ENCODE measurements at places on chromosomes 13 and 19.

GRCh38 chr13:66222926-66223325, 1007.2 kb downstream of the PCDH9 start:
- DNase-seq, result no peak

- DNase-seq, result no peak
Observed at GRCh38 chr13:113121183-113121927, 1.2 kb upstream of the F10 start.

DNA sequence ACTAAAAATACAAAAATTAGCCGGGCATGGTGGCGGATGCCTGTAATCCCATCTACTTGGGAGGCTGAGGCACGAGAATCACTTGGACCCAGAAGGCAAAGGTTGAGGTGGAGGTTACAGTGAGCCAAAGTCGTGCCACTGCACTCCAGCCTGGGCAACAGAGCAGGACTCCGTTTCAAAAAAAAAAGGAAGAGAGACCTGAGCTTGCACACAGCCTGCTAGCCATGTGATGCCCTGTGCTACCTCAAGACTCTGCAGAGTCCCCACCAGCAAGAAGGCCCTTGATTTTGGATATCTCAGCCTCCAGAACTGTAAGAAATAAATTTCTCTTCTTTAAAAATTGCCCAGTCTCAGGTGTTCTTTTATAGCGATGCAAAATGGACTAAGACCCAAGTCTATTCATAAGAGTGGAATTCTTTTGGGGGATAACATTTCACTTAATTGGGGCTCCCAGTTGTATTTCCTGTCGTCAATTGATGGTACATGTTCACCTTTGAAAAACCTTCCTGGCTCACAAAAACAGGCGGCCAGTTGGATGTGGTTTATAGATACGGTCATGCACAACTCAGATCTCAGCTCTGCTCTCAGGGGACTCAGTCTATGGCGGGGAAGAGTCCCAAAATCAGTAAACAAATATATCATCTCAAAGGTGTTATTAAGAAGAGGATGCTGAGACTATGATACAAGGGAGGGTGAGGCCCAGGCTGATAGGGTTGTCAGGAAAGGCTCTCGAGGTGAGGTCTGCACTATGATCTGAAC, 2.4 kb upstream of the CHERP start:
- DNase-seq, result no peak

- DNase-seq, result no peak
Observed at GRCh38 chr13:95784161-95784899, 107.4 kb downstream of the DNAJC3 start.

DNA sequence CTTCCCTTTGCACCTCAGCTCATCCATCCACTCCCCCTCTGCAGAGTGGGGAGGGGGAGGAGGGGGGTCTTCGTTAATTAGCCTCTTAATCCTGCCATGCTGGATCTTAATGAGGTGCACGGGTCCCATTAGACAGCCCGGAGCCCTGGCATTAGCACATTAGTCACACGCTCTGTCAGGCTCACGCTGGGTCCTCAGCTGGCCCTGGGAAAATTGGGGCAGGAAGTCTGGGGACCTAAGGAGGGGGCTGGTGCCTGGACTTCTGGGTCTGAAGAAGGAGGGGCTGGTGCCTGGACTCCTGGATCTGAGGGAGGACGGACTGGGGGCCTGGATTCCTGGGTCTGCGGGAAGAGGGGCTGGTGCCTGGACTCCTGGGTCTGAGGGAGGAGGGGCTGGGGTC, 444 bp upstream of the NCCRP1 start:
- DNase-seq, result no peak

DNA sequence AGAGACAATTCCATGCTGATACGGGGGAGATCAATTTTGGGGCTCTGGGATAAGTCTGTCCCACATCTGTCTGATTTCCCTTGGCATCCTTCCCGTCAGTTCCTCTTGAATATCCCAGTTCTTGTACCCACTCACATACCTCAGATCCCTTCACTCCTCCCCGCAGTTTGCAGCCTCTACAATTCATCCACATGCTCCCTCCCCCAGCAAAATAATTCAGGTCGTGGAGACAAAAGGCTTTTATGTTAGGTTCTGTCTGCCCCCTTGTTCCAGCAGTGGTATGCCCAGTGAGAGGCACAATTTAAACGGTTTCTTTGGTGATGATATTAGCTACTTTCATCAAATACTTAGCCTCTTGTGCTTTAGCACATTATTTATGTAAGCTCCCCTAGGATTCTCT, 9.6 kb downstream of the RPS16 start:
- DNase-seq, result no peak

DNA sequence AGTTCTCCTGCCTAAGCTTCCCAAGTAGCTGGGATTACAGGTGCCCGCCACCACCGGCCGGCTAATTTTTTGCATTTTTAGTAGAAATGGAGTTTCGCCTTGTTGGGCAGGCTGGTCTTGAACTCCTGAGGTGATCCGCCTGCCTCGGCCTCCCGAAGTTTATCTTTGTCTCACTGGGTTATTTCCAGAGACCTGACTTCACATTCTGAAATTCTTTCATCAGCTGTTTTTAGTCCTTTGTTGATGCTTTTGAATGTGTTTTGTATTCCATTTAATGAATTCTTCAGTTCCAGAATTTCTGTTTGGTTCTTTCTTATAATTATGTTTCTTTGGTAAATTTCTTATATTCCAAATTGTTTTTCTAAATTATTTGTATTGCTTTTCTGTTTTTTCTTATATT, 55.4 kb upstream of the MLNR start:
- no peak for DNase-seq

- DNase-seq, result no peak
Observed at GRCh38 chr13:93151277-93151676, 75.3 kb upstream of the GPC6 start.

DNA sequence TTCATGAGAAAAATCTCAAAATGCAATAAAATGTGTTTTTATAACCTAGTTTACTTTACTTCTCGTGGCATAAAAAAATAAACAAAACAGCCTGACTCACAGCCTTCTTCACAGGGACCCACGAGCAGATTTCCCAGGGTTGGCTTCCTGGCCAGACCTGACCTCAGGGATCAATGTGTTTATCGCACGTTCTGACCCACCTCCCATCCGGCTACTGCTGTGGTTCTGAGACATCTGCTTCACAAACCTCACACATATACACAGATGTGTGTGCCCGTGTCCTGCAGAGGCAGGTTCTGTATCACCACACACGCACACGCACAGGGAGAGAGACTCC, 118.3 kb downstream of the COL4A2 start:
- DNase-seq, result no peak

GRCh38 chr13:92951273-92951890, 275.2 kb upstream of the GPC6 start:
- no peak for DNase-seq

DNA sequence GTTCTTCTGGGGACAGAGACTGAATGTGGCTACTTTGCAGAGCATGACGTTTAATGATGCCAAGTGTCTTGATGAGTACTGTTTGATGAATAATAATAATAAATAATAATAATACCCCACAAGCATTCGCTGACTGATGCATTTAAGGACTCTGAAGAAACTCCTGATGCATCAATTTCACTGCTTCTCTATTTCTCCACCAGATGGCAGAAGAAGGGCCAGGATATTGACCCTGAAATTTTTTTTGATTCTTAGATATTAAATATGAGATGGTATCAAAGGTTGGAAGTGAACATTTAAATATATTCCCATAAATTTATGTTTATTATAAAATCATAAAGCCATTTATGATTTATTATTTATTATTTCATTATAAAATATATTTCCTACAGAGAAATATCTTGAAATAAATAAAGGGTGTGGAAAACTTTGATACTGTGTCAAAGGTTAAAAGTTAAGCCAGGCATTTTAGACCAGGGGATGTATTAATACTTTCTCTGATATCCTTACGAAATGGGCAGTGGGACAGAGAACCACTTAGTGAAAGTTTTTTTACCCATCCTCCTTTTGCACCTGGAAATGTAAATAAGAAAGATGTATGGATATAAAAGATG, 170.9 kb downstream of the LACC1 start:
- no peak for DNase-seq

- DNase-seq, result no peak
Observed at GRCh38 chr13:42495255-42495654, 78.7 kb upstream of the TNFSF11 start.

DNA sequence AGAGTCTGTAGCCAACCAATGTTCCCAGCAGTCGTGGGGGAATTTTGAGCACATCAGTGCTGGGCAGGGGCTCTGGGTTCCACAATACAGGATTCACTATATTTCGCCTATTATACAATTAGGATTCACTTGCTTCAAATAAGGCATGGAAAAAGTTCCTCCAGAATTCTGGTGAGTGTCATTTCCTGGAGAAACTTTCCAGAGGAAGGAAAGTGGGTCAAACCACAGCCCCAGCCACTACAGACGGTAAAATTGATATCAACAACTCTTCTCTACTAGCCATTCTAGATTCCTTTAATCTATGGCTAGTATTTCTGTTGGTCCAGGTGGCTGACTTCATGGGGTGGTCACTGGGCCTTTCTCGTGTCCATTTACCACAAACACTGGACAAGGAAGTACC, 10.5 kb downstream of the MYCBP2 start:
- no peak for DNase-seq

DNA sequence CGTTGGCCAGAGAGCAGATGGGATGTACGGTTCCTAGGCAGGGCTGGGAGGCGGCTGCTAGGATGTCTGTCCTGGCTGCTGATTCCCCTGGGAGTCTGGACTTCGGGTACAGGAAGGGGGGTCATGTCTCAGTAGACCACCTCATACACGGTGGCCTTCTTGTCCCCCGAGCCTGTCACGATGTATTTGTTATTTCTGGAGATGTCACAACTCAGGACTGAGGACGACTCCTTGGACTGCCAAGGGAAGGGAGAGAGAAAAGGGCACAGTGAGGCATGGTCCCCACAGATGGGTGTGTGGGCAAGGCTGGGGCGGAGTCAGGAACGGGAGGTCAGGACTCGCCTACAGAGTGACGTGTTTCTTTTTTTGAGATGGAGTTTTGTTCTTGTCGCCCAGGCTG, 20.4 kb downstream of the TLE6 start:
- no peak for DNase-seq
